ENCODE measurements at places on chromosomes 2 and 18.

- DNase-seq: no peak
These were observed 11.6 kb upstream of the RBFA start for GRCh38 chr18:80022613-80023012.

- no peak for DNase-seq
These were observed 53.9 kb upstream of the CD302 start for GRCh38 chr2:159851941-159852340.

DNA sequence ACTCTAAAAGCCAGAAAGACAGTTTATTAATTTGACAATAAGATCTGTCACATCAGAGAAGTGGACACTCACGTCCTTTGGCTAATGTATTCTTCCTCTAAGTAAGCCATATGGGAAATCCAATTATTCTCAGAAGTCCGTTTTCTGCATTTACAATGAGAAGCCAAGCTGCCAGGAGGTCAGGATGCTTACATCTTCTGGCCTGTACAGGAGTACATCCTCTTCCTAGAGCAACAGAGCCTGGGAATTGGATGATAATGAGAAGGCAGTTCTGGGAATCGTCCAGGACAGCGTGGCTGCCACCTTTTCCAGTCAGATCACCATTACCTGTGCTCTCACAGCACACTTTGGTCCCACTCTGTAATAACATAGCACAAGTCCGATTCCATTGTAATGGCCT is 5.2 kb downstream of the RAPGEF4 start:
- no peak for DNase-seq

DNA sequence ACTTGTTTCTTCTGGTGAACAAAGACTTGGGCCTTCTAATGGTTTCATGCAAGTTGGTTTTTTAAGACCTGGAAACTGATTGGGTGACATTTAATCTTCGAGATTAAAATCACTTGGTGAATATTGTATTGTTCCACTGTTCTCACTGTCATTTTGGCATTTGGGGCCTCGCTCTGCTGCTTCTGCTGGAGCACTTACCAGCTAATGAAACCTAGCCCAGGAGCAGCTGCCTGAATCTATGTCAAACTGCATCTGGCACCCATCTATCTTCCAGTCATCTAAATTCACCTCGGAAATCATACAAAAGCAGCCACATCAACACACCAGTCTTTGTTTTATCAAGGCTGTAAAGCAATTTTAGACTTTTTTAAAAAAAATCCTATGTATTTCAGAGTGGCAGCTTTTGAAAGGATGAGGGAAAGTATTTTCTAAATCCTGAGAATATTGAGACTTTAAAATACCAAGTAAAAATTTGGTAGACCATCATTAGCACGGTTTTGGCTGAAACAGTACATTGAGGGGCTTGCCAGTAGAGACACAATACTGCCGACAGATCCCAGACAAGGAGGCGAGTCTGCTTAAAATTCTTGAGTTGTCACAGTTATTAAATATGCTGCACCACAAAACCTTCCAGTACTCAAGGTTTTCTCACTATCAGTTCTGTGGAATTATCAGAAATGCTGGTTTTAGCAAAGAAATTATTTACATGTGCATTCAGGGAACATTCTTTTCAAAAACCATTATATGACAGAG is 26.1 kb upstream of the SERTAD2 start:
- no peak for DNase-seq

DNA sequence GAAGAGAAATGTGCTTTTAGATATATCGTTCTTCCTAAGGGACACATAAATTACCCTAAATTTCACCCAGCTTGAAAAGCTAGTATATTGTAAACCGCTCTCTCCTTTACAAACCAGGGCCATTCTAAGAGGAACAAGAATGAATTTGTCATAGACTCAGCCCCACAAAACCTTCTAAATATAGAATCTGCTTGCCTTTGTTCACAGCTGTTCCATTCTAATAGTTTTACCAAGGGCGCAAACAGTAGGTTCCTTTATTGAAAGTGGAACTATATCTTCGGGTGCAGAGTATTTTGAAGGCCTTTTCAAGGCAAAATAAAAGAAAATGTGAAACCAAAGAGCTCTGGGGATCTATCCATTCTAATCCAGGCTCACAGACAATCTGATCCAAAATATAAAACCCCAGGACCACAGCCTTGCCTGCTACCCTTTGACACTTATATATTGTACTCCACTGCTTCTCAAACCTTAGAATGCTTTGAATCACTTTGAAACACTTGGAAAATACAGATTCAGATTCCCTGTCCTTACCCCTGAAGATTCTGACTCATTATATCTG is 316.8 kb downstream of the PAX3 start:
- DNase-seq: no peak
